DMS 273 treated with DMSO at 0.1 percent for 48 hours (cell line): ENCODE measurements at places on chromosomes 3 and 15.
A peak's percentile ranks its signal among the peaks of the same experiment; 100 is the strongest.

- peak; percentile 26 for DNase-seq
Measured at GRCh38 chr15:91942720-91943394, 89.3 kb downstream of the SLCO3A1 start.

DNA sequence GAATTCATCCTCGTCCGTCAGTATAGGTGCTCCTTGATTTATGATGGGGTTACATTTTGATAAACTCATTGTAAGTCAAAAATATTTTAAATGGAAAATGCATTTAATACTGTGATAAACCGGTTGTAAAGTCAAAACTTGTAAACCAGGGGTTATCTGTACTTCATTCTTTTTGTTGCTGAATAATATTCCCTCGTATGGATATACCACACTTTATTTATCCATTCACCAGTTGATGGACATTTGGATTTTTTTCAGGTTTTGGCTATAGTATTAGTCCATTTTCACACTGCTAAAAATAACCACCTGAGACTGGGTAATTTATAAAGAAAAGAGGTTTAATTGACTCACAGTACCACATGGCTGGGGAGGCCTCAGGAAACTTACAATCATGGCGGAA is 47.7 kb downstream of the NFKBIZ start:
- no peak for DNase-seq

DNA sequence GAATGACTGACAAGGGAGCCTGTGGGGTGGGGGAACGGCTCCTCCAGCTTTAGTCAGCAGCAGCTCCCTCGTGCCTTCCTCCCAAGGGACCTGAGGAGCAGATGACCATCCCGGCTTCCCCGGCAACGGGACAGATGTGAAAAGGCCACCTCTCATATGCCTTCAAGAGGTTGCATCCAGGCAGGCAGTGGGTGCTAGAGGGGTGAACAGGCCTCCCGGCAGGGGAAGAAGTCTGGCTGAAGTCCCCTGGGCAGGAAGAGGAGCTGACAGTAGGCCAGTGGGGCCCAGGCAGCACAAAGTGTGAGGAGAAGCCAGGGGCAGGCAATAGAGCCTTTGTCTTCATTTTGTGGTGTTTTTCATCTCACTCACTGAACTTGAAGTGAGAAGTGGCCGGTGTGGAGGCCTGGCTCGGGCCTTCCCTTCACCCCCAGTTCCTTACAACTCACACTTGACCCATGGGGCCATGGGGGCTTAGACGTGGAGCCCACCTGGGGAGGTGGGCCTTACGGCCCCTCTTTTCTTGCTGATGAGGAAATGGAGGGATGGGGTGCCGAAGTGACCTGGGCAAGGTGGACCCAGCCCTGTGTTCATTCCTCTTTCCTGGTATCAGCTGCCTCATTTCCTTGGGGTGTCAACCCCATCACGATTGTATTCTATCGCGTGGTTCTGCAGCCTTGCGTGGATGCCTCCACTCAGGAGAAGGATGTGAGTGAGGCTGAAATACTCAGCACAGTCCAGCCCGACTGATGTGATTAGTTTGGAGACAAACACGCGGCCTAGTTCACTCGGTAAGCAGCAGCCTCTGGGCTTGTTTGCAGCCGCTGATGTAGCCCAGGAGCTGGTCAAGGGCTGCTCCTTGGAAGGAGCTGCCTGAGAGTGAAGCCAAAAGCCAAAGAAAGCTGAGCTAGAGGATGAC is 115.5 kb upstream of the ALDH1A3 start:
- DNase-seq = no peak

DNA sequence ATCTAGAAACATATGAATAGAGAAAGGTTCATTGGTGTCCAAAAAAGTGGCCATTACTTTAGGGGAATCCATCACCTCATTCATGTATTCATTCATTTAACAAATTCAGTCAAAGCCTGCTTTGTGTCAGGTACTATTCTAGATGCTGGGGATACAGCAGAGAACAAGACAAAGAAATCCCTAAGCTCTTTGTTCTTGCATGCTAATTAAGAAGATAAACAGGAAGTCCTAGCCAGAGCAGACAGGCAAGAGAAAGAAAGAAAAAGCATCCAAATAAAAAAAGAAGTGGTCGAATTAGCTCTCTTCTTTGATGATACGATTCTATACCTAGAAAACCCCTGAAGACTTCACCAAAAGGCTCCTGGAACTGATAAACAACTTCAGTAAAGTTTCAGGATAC is 12.4 kb upstream of the ZMAT3 start:
- no peak for DNase-seq

- no peak for DNase-seq
Measured at GRCh38 chr15:51200792-51201191, 106.1 kb upstream of the TNFAIP8L3 start.

- DNase-seq = peak; percentile 67
Measured at GRCh38 chr3:175885231-175885766, 1026.2 kb downstream of the NAALADL2 start.

DNA sequence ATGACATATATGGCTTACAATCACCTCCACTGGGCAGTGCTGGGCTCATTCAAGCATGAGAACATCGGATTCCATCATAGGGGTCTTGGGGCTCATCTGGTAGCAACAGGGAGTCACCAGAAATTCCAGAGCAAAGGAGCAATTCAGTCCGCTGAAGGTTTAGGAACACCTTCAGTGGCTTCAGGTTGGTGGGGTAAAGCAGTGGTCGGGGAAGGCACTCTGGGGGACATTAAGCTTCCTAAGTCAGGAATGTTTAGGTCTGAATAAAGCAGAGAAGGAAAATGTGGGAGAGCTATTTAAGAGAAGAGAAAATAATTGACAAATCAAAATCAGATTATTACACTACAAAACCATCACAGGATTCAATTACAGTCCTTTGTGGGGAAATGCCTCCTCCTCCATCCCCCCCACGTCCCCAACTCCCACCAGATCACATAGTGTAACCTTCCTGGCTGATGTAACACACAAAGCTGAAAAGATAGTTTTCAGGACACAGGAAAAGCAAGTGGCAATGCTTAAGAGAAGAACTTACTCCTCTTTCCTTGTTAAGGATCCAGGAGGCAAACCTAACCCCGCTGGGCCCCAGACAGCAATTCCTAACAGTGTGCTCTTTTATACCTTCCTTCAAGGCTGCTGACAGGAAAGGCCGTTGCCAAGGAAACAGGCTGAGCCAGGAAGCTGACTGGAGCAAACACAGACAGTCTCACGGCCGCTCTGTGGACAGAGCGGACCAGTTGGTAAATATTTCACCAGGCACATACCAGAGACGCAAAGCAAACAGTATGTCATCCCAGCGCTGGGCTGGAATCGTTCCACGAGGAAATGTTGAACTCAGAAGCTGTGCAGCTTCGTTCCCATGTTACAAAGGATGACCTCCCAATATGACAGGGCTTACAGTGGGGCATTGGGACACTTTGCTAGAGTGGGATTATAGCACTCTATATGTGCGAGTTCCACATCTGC is 57.5 kb upstream of the LMCD1 start:
- DNase-seq = peak; percentile 39

- no peak for DNase-seq
Measured at GRCh38 chr15:89129123-89129815, 41.0 kb downstream of the ABHD2 start.

DNA sequence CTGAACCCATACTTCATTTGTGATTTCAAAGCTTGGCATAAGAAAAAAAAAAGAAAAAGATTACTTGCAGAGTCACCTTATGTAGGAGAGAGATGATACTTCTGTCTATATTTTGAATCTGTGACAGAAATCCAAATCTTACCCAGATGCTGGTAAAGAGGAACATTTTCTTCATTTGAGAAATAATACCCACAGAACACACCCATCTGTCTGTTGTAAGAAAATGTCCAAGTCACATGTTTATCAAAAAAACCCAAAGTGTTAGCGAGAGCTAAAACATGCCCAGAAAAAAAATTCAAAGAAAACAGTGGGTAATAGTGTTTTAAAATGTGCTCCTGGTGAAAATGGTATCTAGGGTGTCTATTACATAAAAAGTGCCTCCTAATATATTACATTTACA is 18.0 kb upstream of the RAP2B start:
- no peak for DNase-seq

DNA sequence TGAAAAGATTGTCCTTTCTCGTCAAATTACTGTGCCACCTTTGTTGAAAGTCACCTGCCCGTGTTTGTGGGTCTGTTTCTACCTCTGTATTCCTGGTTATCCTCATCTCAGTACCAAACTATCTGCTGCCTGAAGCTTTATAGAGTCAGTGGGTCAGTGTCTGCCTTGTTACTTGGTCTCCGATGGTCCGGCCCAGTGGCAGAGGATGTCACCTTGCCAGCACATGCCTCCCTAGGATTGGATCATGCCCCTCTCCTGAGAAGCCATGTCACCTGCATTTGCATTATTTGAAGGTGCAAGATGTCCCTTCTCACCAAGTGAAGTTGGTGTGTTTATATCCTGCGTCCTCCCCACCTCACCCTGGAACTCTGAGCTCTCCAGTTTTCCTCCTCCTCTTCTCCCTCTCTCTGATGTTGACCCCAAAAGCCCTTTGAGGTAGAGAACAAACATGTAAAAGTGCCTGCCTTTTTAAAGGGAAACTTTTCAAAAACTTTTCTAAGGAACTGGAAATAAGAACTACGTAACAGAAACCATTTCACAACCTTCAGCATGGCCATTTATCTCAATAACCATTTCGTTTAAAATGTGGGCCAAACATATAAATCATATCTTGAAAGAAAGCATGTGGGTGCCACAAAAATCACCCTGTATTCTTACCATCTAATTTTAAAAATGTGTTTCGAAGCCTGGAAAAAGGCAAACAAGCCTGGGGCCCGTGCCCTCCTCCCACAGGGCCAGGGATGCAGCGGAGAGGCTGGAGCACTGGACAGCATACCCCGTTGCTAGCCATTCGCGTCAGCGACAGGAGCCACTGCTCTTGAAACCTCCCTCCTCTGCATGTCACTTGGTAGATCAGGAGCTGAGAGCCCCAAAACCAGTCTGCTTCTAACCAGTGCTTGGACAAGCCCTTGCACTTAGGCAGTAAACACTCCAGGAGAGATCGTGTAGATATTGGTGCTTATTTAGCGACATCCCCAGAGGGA is 102.1 kb downstream of the VGLL4 start:
- no peak for DNase-seq

- no peak for DNase-seq
Measured at GRCh38 chr15:25633862-25634261, 195.0 kb upstream of the UBE3A start.
